Cerebellum (tissue), 4 donors: ENCODE measurements at places on chromosomes 5 and 9. TPM values are rescaled to one million over a fixed set of nuclear protein-coding genes. Genes with fewer than 3 reads are reported as not detected.
A peak's percentile ranks its signal among the peaks of the same experiment; 100 is the strongest.

The ALDH7A1 gene
- 60.0 TPM for total RNA-seq

The SPATA31D4 gene
- total RNA-seq: not detected

The S100Z gene
- total RNA-seq: 0.45 TPM

The FGF10 gene
- 3.7 TPM for total RNA-seq

The SEMA6A gene
- total RNA-seq: 181 TPM

The LAMC3 gene
- 3.5 TPM for total RNA-seq

The MYMK gene
- not detected for total RNA-seq

DNA sequence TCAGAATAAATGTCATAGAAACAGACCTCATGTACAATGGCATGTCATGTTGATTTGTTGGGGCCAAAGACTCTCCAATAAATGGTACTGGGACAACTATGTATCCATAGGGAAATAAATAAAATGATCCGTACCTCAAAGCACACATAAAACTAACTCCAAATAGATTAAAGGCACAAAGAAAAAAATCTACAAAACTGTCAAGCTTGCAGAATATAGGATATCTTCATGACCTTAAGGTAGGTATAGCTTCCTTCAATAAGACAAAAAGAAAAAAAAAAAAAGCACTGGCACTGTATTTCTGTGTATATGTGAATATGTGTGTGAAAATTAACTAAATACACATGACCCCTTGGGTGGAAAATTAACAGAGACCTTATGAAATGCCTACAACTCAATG lies 101.9 kb downstream of the DIRAS2 start:
- DNase-seq: no peak

DNA sequence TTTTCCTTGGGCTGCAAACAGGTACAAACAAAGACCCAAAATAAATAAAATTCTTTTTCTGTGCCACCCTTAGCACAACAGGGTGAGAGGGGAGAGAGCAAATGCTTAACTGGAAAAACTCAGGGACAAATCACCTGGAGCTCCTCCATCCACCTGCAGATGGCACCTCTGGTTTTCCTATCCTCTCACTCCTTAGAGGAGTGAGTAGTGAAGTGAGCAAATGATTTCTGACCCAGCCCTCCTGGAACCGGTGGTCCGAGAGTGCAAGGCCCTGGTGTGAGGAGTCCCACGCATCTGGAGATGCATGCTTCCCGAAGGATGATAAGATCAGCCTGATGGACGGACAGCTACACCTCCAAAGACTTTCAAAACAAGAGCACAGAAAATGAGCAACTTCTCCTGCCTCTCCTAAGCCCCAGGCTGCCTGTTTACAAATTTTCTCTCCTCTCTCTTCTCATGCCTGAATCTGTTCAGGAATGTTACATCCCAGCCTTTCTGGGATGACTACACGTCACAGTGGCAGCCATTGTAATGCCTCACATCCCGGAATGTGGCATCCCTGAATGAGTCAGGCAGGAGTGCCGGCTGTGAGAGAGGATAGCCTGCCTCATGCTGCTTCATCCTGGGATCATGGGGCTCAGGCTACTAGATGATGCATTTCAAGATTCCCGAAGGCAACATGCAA lies 86.4 kb downstream of the ADRB2 start:
- peak; percentile 67 for DNase-seq

DNA sequence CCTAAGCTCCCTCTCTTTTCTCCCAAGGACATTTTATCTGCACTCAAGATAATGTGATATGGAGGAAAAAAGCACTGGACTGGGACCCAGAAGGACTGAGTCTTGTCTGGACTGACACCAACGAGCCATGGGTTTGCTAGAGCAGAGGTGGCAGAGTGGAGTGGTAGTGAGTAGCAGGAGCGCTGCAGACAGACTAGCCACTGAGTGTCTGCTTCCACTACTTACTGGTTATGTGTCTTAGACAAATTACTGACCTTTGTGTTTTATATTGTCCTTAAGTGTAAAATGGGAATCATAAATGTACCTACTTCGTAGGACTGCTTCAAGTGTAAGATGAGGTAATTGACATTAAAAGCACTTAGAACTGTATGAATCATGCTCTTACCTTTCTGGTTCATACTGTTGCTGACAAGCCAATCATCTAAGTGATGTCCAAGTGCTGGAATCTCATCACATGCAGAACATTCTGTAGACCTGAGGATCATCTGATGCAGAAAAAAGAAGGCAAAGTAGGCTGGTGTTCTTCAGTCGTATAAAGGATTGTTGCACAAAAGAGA lies 12.5 kb upstream of the PRLR start:
- DNase-seq: no peak

DNA sequence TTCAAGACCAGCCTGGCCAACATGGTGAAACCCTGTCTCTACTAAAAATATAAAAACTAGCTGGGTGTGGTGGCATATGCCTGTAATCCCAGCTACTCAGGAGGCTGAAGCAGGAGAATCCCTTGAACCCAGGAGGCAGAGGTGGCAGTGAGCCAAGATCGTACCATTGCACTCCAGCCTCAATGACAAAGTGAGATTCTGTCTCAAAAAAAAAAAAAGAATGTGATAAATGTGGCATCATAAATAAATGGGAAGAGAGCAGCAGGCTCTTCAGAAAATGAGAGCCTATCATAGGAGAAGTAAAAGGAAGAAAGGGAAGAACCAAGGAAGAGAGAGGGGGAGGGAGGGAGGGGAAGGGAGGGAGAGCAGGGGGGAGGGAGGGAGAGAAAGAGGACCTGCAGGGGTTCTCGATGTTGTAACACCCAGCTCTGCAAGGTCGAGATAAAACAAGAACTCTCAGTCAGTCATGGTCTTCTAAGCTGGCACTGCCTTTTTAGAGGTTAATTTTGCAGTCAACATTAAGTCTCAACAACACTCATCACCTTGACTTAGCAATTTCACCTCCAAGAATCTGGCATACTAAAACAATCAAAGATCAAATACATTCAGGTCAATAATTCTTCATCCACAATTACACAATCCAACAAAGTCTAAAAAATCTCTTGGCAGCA lies 68.7 kb upstream of the SIMC1 start:
- DNase-seq: no peak

GRCh38 chr5:114185274-114185673 lies 176.6 kb upstream of the KCNN2 start:
- no peak for DNase-seq

DNA sequence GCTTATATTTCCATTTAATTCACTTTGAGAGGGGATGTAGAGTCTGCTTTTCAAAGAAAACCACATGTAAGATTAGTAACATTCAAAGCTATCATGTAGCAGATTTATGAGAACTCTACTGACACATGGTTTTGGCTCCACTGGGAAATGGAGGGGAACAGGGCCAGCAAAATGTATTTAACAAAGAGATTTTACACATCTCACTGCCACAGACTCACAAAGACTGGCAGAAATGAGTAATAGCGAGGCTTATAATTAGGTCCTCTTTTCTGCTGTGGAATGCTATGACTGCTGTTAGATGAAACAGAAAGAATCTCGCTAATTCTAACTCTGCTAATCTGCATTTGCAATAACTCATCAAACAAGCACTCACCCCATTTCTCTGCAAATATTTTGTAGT lies 4.5 kb downstream of the DAP start:
- no peak for DNase-seq
